ENCODE measurements at places on chromosomes 4 and X.
A peak's percentile ranks its signal among the peaks of the same experiment; 100 is the strongest.

DNA sequence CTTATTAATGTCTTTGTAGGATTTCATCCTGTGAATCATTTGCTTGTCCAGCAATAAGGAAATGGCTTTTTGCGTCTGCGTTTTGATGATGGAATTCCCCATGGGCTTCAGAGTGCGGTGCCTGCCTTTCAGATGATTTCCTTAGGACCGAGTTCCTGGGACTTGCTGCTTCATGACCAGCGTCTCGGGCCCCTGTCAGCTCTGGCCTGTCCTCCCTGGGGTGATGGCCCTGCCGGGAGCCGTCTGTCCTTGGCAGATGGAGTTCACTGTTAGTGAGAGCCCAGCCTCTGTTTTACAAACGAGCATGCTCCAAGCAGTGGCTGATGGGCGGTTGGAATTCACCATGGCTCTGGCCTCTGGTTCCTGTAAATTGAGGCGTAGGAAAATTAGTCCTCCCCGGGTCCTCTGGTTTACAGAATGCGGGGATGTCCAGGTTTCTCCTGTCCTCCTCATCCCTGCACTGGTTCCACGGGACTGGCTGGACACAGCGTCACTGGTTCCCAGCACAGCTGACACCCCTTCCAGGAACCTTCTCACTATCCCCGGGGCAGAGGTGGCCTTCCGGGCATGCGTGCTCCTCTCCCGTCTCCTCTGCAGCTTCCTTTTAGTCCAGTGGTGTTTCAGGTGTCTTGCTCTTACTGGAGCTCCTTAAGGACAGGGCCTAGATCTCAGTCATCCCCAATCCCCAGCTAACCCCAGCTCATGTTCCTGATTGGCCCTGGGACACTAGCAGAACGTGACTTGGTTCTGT lies 34.9 kb downstream of the TBC1D14 start:
- DNase-seq: no peak

DNA sequence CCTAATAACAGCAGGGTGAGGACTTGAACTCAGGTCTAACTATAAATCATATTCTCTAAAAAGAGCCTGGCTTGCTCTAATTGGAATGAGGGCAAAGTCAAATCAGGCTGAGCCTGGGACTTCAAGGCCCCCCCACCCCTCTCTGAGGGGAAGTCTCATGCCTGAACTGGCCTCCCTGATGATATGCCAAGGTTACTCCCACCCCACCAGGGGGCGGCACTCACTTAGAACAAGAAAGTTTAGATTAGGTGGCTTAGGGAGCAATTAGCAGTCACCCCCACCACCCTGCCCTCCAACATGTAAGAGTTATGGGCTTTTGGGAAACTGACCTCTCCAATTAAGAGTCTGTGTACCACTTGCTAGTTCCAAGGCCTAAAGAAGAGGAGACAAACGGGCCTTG lies 2.7 kb downstream of the FOXO4 start:
- DNase-seq: peak; percentile 55

- no peak for DNase-seq
Measured at GRCh38 chr4:7419961-7420660, 14.6 kb downstream of the PSAPL1 start.

DNA sequence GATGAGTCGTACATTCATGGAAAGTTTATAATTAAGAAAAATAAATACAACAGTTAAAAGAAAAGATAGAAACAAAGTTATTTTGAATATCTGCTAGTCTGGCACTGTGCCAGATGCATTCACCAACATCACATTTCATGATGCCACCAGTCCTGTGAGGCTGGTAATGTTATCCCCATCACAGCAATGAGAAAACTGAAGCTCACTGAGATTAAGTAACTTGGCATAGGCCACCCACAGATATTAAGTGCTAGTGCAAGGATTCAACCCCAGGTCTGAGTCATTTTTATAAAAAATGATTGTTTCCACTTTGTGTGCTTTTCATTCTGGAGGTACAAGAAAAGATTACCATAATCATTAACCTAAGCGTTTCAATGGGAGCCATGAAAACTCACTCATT lies 65.0 kb upstream of the IL15 start:
- no peak for DNase-seq

DNA sequence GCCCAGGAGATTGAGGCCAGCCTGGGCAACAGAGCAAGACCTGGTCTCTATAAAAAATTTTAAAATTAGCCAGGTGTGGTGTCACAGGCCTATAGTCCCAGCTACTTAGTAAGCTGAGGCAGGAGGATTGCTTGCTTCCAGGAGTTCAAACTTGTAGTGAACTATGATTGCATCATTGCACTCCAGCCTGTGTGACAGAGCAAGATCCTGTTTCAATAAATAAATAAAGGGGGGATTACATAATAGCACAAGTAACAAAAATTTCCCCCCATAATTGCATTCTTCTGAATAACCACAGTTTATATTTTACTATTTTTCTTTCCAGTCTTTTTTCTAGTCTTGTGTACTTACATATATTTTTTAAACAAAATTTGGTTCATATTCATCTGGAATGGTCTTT lies 135.6 kb downstream of the CHIC2 start:
- DNase-seq: no peak

DNA sequence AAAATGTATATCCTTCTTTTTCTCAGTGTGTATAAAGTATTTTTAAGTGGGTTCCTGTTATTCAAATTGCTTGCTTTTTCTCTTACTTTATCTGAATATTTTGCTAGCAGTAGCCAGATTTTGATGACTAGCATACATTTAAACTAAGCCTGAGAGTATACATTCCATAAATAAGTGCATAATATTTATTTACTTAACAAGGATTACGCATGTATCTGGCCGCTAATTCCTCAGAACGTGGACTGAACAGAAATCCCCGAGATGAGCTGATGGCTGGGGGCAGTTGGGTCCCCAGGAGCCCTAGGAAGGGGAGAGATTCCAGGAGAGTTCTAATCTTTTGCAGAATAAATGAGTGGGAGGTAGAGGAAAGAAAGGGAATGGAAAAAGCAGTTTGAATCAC lies 91.0 kb downstream of the PHOX2B start:
- DNase-seq: no peak

DNA sequence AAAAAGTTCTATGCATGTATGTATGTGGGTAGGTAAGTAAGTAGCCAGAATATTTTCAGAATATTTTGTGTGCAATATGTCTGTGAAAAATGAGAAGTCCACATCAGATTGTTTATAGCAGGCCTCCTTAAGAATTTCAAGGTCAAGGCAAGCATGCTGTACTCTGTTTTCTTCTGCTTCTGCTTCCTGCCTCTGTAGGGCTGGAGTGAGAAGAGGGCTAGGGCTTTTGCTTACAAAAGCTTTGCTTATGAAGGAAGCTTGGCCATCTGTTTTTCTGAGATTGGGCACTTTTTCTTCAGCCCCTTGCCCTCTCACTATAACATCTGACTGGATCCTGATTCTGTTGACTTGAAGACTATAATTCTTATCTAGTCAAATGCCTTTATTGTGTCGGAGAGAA lies 150.4 kb downstream of the EMCN start:
- DNase-seq: no peak

- no peak for DNase-seq
Measured at GRCh38 chrX:41086627-41086932, 1.3 kb downstream of the USP9X start.

DNA sequence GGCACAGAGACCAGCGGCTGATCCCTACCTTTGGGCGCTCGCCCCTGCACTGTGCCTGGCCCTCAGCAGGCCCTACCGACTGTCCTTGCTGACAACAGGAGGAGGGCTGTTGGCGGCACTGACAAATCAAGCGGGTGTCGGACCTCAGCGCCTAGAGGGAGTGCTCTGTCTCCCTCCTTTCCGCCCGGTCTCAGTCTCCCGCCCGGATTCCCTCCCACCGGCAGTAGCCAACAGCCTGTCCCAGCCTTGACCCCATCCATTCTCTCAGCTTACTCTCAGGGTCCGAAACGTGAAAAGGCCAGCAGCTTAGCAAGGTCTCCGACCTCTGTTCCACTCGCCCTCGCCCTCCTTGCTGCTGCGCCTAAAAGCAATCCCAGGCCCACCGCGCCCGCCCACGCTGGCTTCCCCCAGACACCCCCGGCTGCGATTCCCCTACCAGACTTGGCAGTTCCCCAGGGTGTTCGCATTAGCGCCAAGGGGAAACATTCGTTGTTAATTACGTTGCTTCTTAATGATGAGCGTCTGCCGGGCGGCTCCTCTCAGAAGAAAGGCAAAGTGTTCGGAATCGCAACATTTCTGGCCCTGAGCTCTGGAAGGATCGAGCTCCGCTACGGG lies 96.2 kb downstream of the SOWAHB start:
- no peak for DNase-seq

- no peak for DNase-seq
Measured at GRCh38 chr4:1291996-1292702, 2.5 kb downstream of the MAEA start.

DNA sequence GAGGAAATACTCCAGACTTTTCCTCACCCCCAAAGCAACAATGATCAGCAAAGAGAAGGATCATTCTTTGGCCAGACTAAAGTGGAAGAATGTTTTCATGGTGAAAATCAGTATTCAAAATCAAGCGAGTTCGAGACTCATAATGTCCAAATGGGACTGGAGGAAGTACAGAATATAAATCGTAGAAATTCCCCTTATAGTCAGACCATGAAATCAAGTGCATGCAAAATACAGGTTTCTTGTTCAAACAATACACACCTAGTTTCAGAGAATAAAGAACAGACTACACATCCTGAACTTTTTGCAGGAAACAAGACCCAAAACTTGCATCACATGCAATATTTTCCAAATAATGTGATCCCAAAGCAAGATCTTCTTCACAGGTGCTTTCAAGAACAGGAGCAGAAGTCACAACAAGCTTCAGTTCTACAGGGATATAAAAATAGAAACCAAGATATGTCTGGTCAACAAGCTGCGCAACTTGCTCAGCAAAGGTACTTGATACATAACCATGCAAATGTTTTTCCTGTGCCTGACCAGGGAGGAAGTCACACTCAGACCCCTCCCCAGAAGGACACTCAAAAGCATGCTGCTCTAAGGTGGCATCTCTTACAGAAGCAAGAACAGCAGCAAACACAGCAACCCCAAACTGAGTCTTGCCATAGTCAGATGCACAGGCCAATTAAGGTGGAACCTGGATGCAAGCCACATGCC lies 89.7 kb downstream of the TET2 start:
- no peak for DNase-seq

GRCh38 chr4:140743194-140743931 lies 12.8 kb downstream of the TBC1D9 start:
- DNase-seq: no peak
